Neural progenitor cell (in vitro differentiated cells): ENCODE measurements at places on chromosomes 1 and 21. TPM values are rescaled to one million over a fixed set of nuclear protein-coding genes. Genes with fewer than 3 reads are reported as not detected.

RAD54L gene
- 22.2 and 38.2 TPM in 2 replicates for total RNA-seq

LIPI gene
- total RNA-seq = not detected in 2 replicates

CHRNB2 gene
- total RNA-seq = 0.11 and 2.3 TPM in 2 replicates

IVL gene
- total RNA-seq = not detected in 2 replicates

OR2T29 gene
- total RNA-seq = not detected in 2 replicates

DNA sequence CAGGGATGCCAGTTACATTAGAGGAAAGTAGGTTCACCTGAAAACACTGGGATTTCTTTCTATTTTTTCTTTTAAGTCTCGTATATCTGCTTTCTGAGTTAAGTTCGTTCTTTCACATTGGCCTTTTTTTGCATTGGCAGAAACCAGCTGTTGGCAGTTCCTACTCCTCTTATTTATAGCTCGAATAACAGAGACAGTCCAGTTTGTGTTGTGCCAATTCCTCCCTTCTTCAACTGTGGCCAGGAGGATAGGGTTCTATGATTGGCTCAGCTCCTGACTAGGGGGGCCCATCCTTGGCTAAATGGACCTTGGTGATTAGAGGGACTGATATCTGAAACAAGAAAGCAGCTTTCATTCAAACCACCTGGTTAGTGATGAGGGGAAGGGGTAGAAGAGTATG, 115.8 kb downstream of the RPS6KC1 start:
- H3K36me3 ChIP-seq = no peaks in the 10 kb centered on the region
- no peaks in the 10 kb centered on the region for H3K27me3 ChIP-seq
- no peak for DNase-seq
- no peaks in the 10 kb centered on the region for H3K4me1 ChIP-seq
- no peak overlapping the region for H3K4me3 ChIP-seq

DNA sequence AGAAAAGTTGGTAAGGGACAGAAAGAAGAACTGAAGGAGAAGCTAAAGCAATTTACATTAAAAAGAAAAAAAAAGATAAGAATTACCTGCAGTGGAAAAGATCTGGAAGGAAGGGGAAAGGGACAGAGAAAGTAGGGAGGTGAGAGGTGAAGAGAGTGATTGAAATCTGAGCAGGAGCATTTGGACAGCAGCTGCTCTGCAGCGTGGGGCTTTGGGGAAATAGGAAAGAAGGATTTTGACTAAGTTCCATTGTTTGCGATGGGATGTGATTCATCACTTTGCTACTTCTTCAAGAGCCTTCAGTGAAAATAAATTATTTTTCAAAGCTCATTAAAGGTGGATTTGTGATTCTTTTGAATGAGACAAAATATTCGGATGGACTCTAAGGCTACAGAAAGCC, 26.1 kb upstream of the NMNAT2 start:
- no peaks in the 10 kb centered on the region for H3K27me3 ChIP-seq
- H3K4me1 ChIP-seq = no peaks in the 10 kb centered on the region
- H3K36me3 ChIP-seq = no peaks in the 10 kb centered on the region
- no peak overlapping the region for H3K27ac ChIP-seq

DNA sequence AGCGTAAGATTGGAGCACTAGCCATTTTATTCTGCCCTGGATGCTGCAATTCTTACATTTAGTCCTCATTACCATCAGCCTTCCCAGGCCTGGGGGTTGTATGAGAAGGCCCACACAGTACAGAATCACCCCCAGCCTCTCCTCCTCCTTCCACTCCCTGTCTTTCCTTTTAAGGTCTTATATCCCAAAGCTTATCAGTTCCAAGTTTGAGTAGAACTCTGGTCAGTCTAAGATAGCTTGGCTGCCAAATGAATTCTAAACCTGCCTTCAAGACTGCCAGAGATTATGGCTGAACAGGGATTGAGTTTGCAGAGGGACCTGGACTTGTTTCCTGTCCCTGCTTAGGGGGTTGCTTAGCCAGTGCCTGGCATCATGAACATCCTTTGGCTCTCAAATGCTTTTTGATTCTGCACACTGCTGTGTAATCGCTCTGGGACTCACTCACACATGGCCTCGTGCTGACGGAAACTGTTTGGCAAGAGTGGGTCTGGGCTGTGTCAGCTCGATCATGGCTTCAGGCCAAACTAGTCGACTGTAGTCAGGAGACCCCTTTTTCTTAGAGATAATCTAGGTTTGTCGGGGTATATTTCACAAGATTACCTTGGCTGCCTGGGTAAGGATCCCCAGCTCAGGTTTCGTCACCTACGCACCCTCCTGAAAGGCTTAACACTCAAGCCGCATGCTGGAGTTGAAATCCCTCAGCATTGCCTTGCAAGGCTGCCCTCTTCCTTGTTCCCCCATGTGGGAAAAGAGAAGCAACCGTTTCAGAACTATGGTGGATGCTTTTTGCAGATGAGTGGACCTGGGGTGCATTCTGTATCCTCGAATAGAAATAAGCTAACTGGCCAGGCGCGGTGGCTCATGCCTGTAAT, 252.6 kb downstream of the NFIA start:
- peaks cover 10% of the 10 kb centered on the region for H3K4me1 ChIP-seq
- DNase-seq = no peak
- no peaks in the 10 kb centered on the region for H3K27me3 ChIP-seq
- H3K4me3 ChIP-seq = no peak overlapping the region
- H3K36me3 ChIP-seq = no peaks in the 10 kb centered on the region
- H3K27ac ChIP-seq = no peak overlapping the region

- H3K4me3 ChIP-seq = no peak overlapping the region
- no peaks in the 10 kb centered on the region for H3K27me3 ChIP-seq
- peak; percentile 77 for DNase-seq
- H3K36me3 ChIP-seq = no peaks in the 10 kb centered on the region
- peaks cover 8% of the 10 kb centered on the region for H3K4me1 ChIP-seq
Measured at GRCh38 chr1:155176544-155177071, 3.0 kb downstream of the TRIM46 start.

GRCh38 chr1:151851886-151852285, 1.6 kb downstream of the THEM5 start:
- no peaks in the 10 kb centered on the region for H3K4me1 ChIP-seq
- no peak overlapping the region for H3K27ac ChIP-seq
- no peak overlapping the region for H3K4me3 ChIP-seq
- no peaks in the 10 kb centered on the region for H3K36me3 ChIP-seq
- no peak for DNase-seq

DNA sequence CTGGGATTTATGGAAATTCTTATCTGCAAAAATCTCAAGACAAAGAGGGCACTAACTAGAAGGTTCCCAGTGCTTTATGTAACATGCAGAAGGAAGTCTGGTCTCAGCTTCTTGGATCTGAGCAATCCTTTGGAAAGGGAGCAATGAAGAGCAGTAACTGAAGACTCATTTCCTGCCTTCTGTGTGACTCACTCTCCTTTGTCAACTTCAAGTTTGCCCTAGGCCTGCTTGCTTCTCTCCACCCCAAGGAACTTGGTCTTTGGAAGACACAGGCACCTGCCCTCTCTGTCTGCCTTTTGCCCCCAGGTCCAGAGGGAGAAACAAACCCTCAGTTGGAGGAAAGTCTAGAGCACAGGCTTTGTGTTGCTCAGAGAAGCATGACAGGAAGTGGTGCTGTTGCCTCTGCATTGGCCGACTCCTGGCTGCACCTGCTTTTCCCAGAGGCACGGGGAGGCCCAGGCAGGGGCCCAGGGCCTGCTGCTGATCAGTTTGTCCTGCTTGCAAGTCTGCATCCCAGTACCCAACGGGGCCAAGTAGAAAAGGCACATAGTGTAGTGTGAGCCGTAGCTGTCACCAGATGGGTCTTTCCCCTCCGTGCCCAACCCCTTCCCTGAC, 137.2 kb downstream of the DHRS3 start:
- H3K36me3 ChIP-seq = no peaks in the 10 kb centered on the region
- DNase-seq = no peak
- no peak overlapping the region for H3K27ac ChIP-seq
- H3K4me1 ChIP-seq = peaks cover 15% of the 10 kb centered on the region

- H3K4me3 ChIP-seq = no peak overlapping the region
- no peak overlapping the region for H3K27ac ChIP-seq
- DNase-seq = no peak
- no peaks in the 10 kb centered on the region for H3K36me3 ChIP-seq
Measured at GRCh38 chr1:31377364-31377863, 4.5 kb upstream of the FABP3 start.

DNA sequence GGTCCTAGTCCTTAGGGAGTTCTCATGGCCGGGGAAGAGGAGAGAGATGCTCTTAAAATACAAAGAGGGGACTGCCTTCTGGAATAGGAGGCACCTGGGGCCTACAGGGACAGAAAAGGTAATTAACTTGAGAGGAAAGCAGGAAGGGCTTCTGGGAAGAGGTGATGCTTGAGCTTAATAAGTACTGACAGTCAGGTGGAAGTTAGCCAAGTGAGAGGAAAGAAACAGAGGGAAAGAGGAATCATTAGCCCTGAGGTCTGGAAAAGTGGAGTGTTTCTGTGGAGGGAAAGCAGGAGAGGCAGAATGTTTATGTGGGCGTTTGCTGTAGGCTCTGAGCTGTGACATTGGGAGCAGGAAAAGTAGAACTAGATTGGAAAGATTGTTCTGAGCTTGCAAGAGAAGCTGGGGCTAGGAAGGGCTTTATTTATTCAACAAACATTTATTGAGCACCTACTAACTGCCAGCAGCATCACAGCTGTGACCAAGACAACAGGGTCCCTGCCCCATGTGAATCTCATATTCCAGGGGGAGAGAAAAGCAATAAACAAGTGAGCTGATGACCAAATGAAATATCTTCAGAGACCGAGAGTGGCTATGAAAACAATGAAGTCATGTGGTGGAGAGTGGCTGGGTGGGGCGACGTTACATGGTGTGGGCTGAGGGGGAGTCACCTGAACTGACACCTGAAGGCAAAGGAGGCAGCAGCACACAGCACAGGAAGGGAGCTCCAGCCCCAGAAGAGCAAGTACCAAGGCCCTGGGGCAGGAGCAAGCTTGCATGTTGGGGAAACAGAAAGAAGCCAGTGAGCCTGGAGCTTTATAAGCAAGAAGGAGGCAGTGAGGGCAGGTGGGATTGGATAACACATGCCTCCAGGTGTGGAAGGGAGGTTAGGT, 4.4 kb upstream of the FNDC5 start:
- H3K4me1 ChIP-seq = peaks cover 50% of the 10 kb centered on the region
- H3K4me3 ChIP-seq = no peak overlapping the region
- H3K36me3 ChIP-seq = no peaks in the 10 kb centered on the region
- no peak overlapping the region for H3K27ac ChIP-seq
- DNase-seq = no peak

DNA sequence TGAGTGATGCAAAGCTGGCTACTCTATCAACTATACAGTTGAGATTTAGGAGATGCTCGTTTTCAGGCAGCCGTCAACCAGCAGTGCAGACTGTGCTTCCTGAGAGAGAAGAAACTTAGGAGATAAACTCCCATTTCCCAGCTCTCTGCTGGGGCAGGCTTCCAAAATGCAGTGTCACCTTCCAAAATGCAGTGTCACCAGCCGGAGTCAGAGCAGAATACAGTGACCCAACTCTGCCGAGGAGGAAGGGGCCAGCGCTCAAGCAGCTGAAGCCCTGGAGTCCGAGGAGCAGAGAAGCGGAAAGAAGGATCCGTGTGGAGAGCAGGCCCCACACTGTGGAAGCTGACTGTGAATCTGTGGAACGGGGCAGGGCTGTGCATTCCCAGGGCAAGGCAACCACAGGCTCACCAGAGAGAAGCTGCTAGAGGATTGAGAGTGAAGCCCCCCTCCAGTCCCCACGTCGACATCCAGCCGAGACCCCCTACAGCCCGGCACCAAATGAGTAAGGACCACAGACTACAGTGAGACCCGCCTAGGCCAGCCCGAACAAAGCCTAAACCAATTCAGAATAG, 703 bp upstream of the KRTAP12-1 start:
- H3K36me3 ChIP-seq = no peaks in the 10 kb centered on the region
- peaks cover 12% of the 10 kb centered on the region for H3K4me1 ChIP-seq
- no peak overlapping the region for H3K4me3 ChIP-seq
- H3K27me3 ChIP-seq = peaks cover 16% of the 10 kb centered on the region

- H3K36me3 ChIP-seq = no peaks in the 10 kb centered on the region
- H3K27ac ChIP-seq = no peak overlapping the region
- H3K4me1 ChIP-seq = no peaks in the 10 kb centered on the region
- no peak for DNase-seq
Measured at GRCh38 chr1:219049501-219049900, 124.2 kb upstream of the LYPLAL1 start.

DNA sequence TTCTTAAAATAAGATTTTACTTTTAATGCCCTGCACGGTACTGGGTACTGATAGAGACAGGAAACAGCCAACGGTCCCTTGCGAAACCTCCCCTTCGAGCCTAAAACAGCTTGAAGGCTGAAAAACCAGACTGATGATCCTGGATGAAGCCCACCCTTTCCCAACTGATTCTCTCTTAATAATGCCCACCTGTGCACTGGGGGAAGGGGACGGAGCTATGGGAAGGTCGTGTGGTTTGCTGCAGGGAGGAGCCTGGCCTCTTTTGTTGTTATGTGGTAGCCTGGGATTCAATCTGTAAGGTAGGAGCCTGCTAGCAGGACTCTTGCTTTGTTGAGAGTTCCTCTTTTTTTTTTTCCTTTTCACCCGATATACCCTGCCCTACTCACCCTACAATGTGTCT, 25.6 kb downstream of the SAMSN1 start:
- DNase-seq = no peak
- no peaks in the 10 kb centered on the region for H3K4me1 ChIP-seq
- H3K27ac ChIP-seq = no peak overlapping the region
- no peaks in the 10 kb centered on the region for H3K27me3 ChIP-seq
- H3K4me3 ChIP-seq = no peak overlapping the region

- H3K27ac ChIP-seq = no peak overlapping the region
- no peaks in the 10 kb centered on the region for H3K27me3 ChIP-seq
- H3K36me3 ChIP-seq = no peaks in the 10 kb centered on the region
- no peak for DNase-seq
- no peaks in the 10 kb centered on the region for H3K4me1 ChIP-seq
- H3K4me3 ChIP-seq = no peak overlapping the region
Measured at GRCh38 chr1:176938375-176938774, 226.1 kb downstream of the ASTN1 start.

DNA sequence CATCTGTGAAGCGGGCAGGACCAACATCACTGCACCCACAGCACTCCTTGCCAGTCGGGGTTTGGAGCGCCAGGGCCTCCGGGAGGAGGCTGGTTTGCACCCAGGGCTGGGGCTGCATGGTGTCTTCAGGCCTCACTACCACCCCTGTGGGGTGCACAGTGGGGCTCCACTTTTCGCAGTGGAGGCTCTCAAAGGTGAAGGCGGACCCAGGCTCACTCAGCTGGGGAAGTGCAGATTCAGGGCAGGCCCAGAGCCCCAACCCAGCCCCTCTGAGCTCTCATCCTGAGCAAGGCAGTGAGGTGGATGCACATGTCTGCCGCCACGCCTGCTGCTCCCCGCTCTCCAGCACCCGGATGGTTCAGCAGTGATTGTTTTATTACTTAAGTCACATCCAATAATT, 125.8 kb downstream of the PTPRU start:
- DNase-seq = no peak
- H3K27me3 ChIP-seq = no peaks in the 10 kb centered on the region
- H3K4me3 ChIP-seq = no peak overlapping the region
- H3K36me3 ChIP-seq = no peaks in the 10 kb centered on the region
- no peaks in the 10 kb centered on the region for H3K4me1 ChIP-seq
